NCI-H1930 (cell line): ENCODE measurements at places on chromosomes 1 and 21.

- DNase-seq: no peak
These were observed 51.0 kb downstream of the PLPPR4 start for GRCh38 chr1:99315305-99315704.

- DNase-seq: no peak
These were observed 4.6 kb upstream of the CLCA2 start for GRCh38 chr1:86419277-86419903.

DNA sequence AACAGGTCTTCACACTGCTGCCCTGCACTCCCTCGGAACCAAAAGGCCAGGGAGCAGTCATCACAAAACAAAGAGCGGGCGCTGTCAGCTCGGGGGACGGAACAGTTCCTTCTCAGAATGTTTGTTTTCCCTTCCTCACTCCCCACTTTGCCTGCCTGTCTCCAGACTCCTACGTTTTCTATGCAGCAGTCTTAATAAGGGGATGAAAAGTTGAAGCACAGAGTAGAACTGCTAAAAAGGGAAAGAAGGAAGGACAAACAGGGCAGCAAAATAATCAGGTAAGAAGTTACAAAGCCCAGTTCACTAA, 738 bp upstream of the GPR161 start:
- no peak for DNase-seq

DNA sequence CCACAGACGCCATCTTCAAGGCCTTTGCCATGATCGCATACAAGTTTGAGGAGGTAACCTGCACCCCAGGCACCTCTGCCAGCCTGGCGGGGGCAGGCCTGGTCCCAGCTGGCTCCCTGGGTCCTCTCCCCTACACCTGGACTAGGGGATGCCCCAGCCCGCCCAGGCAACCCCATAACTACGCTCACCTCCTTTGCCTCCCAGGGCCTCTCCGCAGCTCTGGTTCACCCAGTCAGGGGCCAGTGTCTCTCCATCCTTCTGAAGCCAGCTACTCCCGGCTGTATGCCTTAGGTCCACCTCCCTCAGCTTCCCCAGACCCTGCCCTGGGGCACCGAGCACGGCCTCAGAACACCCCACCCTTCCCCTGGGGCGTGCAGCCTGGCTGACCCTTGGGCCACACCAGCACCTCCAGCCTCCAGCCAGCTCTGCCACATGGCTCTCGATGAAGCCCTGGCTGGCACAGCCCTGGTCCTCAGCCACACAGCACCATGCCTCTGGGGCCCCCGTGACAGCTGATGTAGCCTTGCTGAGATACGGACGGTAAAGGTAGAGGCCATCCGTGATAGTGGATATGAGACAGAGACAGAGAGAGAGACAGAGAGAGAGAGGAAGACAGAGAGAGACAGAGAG, 80.4 kb upstream of the COL6A1 start:
- no peak for DNase-seq

DNA sequence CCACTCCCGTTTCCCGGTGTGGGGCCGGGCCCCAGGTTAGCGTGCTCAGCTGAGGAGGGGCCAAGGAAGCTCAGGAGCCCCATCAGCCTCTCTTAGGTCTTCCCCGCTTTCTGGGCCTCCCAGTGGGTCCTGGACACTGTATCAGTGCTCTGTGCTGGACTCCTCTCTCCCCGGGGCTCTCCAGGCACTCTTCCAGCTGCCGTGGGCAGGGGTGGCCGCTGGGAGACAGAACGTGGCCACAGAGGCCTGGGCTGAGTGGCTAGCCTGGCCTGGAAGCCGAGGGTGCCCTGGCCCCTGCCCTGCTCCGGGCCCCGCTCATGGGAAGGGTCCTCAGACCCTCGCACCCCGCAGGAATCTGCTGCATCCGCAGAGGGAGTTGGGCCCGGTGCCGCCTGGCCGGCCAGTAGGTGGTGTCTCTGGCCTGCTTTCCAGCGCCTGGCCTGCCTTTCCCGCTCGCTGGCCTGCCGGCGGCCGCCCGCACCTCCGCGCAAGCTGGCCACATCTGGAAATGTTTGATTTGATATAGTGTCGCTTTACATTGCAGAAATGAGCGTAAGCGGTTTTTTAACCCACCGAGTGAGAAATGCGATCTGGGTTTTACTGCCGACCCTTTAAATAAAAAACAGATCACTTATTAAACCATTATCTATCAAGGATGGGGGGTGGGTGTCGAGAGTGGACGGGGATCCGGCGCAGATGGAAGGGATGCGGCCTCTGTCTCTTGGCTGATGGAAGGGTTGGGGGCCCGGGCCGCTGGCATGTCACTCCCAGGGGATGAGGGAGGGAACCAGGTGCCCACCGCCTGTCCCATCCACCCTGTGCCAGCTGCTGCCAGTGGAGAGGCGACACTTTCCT, 74.4 kb upstream of the TTC34 start:
- DNase-seq: no peak

- DNase-seq: no peak
These were observed 17.5 kb upstream of the ALPL start for GRCh38 chr1:21491488-21492355.

GRCh38 chr1:238604357-238604756, 713.6 kb upstream of the ZP4 start:
- DNase-seq: no peak

- no peak for DNase-seq
These were observed 594.1 kb upstream of the PKN2 start for GRCh38 chr1:88089961-88090360.

DNA sequence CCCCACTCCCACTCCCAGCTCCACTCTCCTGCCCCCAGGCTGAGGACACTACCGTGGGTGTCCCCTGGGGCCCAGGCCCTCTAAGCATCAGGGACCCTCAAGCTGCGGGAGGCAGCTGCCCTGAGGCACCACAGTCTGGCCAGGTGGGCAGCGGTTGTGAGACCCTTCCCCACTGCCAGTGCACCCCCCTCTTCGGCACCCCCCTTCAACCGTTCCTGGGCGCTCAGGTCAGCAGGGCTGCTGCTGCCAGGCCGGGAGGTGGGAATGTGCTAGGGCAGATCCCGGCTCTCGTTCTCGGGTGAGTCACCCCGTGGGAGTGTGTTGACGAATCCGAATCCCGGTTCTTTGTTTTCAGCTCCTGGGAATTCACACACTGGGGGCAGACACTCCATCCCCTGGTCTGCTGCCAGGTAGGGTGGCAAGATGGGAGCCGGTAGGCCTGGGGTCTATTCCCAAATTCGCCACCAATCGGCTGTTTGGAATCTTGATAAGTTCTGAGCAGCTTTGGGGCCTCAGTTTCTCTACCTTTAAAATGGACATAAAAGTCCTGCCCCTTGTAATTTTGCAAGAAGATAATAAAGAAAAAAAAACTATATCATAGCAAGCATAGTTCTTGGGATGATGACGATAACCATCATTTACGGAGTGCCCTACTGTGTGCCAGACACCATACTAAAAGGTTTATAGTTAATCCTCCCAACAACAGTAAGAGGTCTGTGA, 28.5 kb upstream of the CASZ1 start:
- no peak for DNase-seq

DNA sequence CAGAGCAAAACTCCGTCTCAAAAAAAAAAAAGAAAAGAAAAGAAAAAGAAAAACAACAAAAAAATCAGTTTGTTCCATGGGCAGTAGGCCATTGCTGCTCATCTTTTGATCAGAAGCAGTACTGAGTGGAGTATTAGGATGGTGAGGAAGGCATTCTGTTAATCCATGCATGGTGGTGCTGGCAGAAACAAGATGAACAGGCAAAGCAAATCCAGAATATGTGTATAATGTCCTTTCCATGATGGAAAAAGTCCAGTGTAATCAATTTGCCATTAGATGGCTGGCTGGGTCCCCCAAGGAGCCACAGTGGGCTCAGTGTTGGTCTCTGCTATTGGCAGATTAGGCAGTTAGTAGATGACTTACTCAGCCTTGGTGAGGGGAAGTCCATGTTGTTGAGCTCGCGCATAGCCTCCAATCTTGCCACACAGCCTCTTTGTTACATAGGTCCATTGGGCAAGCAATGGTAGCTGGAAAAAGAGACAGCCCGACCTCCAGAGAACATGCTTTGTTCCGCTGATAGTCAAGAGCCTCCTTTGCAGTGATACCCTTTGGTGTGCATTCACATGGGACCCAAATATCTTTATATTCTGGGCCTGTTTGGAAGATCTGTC, 23.3 kb downstream of the H3-3A start:
- no peak for DNase-seq

GRCh38 chr1:159987186-159987585, 33.1 kb upstream of the SLAMF9 start:
- no peak for DNase-seq

DNA sequence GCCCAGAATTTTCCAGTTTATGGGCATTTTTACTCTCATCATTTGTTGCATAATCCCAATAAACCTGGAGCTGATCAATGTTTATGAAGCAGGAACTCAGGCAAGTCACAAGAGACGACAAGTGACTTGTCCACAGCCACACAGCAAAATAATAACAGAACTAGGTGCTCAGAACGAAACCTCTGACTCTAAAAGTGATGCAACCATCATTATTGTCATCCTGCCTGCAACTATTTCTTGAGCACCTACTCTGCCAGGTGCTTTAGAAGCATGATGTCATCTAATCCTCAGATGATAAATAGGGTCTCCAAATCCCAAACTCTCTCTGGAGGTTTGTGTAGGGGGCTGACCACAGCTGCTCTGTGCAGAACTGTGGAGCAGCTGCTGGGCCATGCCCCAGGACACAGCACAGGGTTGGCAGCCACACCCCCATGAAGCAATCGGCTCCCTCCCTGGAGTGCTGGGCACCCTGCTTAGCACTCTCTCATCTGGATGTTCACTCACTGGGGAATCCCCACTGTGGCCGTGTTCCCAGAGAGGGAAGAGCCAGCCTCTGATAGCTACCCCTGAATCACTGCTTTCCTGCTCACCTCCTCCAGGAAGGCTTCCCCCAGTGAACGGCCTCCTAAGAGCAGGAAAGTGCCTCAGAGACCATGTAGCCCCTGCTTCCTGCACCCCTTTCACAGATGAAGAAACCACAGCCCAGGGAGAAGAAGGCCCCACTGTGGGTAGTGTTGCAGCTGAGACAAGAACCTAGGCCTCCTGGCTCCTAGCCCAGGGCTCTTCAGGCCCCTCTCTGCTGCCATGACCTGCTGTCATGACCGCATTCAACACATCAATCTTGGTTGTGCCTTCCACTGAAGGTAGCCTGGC, 2.1 kb downstream of the TTC22 start:
- no peak for DNase-seq

DNA sequence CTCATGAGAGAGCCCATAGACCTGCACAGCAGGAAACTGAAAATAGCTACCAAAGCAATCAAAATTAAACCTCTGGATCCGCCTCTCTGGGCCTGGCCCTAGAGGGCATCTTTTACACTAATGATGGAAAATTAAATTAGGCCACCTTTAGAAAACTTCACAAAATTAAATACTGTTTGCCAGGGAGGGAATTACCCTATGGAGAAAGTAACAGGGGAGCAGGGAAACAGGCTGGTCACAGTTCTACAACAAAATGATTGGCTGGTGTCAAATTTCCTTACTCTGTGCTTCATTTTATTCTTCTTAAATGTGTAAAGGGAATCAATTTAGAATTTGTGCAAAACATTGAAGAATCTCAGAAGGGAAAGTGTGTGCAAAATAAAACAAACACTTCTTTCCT, 62.4 kb downstream of the SPATA46 start:
- DNase-seq: no peak

DNA sequence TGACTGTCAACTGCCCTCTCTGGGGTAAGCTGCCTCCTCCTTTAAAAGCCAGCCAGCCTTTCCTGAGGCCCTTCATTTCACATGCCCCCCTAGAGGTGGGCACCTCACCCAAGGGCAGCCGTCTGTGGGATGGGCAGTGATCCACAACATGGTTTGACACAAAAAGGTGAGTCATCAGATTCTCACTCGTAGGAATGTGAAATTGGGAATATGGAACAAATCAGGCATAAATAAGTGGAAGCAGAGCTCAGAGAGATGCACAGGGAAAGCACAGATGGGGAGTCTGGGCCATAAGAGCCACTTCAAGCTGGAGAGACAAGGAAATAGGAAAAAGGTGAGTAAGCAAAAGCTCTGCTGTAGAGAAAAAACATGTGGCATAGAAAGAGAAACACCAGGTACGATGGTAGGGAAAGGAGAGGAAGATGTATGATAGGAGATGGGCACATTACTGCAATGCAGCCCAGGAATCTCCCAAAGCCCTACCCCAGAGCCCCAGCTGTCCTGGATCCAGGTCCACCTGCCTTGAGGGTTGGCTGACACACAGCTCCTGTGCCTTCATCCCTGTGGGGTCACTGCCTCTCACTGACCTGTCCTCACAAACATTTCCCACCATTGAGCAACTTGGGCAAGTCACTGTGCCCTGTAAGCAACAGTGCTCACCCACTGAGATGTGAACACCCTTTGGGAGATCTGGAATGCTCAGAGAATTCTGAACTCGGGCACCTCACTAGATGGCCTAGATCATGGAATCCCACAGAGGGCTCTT, 86.6 kb downstream of the ASTN1 start:
- DNase-seq: no peak
